ENCODE measurements at places on chromosomes 6 and 20.

DNA sequence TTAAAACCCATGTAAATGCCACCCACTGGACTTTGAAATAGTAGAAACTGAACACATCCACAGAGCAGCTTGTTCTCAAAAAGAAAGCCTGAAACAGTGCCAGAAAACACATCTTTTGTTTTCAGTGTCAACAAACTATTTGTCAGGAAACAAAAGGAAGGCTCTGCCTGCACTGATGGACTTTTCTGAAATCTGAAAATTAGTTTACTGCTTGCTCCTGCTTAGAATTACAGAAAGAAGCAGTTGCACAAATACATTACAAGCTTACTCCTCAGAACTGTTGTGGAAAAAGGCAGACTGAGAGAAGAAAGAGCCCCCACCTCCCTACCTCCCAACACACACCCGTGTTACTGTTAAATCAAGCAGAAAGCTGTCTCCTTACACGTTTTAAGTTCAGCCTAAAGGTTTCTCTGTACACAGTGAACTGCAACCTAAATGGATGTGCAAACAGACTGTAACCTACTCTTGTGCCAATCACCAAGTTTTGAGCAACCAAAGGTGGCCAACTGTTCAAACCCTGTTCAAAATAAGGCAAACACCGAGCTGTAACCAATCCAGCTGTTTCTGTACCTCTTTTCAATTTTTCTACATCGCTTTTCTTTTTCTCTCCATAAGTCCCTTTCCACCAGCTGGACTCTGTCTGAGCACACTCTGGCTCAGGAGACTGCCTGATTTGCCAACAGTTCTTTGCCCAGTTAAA is 43.7 kb downstream of the FRK start:
- DNase-seq = no peak

GRCh38 chr20:50271176-50271575 is 80.5 kb downstream of the CEBPB start:
- no peak for DNase-seq

DNA sequence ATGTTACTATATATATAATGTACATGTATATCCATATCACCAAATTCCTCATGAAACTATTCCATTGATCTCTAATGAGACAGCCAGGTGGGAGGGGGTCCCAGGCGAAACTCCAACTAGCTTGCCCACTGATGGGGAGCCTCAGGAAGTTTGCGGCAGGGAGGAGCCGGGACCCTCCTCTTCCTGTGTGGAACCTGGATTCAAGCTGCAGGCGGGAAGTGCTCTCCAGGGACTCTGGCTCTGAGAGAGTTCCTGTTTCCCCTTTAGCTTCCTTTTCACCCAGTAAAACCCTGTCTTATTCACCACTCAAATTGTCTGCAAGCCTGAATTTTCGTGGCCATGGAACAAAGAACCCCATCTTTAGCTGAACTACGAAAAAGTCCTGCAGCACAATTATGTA is 152.2 kb downstream of the OPN5 start:
- DNase-seq = no peak

- peak; percentile 34 for DNase-seq
Measured at GRCh38 chr20:60857708-60858107, 394.4 kb upstream of the CDH4 start.

DNA sequence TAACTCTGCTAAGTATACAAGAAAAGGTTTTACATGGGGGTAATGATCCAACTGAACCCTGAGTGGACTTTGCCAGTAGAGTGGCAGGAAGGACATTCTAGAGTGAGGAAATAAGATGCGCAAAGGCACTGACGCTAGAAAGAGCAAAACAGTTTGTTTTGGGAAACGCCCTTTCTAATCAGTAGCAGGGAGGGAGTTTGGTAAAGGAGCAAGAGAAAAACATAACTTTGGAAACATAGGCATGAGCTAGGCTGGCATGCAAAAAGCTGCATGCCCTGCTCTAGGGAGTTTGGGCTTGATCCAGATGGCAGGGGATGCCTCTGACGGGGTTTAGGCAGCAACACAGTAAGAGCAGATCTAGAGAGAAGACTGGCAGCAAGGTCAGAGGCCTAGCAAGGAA is 135.2 kb downstream of the DST start:
- DNase-seq = no peak

DNA sequence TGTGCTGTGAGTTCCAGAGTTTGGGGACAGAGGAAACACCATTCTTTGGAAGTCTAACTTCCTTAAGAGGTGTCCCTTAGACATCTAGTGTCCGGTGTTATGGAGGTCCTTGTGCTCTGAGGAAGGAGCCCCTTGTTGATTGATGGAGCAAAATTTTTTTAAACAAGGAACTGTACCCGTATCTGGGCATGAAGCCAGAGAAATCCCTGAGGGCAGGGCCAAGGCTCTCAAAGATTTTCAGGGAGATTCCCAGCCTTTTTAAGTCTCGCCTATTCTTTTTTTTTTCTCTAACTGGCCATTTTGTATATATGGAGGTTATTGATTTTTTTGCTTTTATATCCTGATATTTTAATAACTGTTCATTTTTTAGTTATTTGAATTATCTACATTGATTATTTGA is 45.9 kb downstream of the TRIM38 start:
- DNase-seq = no peak

GRCh38 chr6:36386495-36387439 is 702 bp downstream of the ETV7 start:
- DNase-seq = peak; percentile 50

- no peak for DNase-seq
Measured at GRCh38 chr20:19453862-19454261, 241.4 kb downstream of the SLC24A3 start.

DNA sequence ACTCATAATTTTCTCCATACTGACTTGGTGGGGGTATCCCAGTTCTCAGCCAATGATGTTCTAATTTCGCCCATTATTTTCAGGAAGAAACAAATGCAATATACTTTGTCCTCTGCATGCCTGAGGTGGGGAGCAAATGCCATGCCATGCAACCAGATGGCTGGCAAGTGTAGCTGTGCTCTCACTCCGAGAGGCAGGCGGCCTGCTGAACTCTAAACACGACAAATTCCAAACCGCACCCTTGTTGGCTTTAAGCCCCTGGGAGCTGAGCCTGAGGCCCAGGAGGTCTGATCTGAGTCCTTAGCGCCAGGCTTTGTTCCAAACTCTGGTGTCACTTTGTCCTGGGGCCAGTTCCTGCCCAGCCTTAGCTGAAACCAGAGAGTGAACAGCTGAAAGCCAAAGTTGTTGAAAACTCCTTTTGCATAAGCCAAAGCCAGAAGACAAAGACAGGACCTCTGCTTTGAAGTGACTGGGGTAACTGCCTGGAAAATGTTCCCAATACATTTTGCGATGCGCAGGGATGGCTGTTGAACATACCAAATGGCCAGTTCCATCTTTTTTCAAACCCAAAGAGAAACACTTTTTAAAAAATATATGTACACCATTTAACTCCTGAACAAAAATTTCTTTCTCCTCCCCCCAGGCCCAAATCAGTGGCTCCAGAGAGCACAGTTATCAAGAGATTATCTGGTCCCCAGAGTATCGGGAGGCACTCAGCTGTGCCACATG is 46.2 kb downstream of the TTI1 start:
- no peak for DNase-seq

DNA sequence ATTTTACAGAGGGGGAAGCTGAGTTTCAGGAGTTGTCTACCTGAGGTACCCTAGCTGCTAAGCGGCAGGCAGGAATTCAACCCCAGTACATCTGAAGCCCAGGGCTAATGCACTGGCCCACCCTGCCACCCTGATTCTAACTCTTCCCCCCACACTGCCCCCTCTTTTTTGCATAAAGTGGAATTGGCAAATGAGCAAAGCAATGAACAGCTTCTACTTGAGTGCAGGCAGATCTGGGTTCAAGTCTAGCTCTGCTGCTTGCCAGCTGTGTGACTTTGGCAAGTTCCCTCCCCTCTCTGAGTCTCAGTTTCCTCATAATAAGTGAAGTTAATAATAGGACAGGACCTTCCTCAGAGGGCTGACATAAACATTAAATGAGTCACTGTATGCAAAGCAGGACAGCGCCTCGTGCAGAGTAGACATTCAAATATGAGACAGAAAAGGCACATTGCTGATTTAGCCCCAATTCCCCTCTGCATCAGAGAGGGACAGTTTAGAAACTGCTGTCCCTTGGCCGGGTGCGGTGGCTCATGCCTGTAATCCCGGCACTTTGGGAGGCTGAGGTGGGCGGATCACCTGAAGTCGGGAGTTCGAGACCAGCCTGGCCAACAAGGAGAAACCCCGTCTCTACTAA is 4.7 kb downstream of the ADA start:
- DNase-seq = peak; percentile 59

DNA sequence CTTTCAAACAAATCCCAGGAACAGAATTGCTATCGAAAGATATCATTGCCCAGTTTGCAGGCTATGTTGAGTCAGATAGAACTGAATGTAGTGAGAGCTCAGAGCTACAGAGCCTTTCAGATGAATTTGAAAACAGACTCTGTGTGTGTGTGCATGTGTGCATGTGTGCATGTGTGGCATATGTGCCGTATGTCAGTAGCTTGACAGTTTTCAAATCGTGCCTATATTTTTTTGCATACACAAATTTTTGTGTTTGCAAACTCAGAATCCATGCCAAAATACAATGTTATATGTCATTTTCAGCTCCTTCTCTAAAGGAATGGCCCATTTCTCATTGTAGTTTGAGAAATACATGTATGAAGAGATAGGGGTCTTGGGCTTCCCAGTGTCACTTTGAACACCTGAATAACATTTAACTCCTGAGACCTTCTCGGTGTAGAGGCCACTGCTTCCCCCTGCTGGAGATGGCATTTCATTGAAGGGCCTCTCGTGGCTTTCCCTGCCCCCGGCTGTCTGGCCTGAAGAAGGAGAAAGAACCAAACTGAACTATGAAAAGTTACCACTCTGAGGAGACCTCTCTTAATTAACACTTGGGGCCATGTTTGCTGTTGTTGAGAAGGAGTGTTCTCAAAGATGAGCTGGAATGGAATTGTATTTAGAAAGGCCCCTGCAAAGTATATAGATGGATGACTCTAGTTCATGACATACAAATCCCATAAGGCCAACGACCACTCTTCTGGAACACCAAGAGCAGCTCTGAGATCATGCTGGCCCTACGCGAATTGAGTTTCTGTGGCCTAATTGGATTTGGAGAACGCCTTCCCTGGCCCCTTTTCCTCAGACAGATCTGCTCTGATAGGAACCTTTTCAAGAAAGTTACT is 58.7 kb downstream of the VAPB start:
- peak; percentile 51 for DNase-seq

GRCh38 chr20:19758501-19759331 is 658 bp downstream of the RIN2 start:
- DNase-seq = peak; percentile 32

GRCh38 chr6:135922174-135922573 is 70.7 kb downstream of the PDE7B start:
- peak; percentile 99 for DNase-seq

- DNase-seq = peak; percentile 33
Measured at GRCh38 chr6:81985191-81985590, 232.7 kb upstream of the TENT5A start.

- DNase-seq = peak; percentile 83
Measured at GRCh38 chr20:54197621-54198604, 10.0 kb upstream of the PFDN4 start.

DNA sequence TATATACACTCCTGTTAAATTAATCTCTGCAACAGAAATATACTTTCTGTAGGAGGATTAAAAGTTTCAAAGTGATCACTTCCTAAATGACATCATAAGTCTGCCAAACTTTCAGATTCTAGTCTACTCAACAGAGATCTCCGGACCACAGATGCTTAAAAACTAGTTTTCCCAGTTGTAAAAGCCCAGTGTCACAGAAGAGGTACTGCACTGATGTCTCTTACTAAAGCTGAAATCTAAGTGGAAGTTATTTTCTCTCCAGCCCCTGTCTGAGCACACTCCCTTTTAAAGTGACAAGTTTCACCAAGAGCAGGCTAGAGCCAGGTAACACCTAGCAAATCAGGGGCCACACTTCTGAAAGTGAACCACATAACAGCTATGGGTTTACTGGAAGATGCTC is 71.6 kb upstream of the DST start:
- no peak for DNase-seq

- no peak for DNase-seq
Measured at GRCh38 chr6:132140189-132140588, 189.0 kb upstream of the CCN2 start.

- no peak for DNase-seq
Measured at GRCh38 chr6:22003287-22003686, 293.5 kb downstream of the PRL start.

DNA sequence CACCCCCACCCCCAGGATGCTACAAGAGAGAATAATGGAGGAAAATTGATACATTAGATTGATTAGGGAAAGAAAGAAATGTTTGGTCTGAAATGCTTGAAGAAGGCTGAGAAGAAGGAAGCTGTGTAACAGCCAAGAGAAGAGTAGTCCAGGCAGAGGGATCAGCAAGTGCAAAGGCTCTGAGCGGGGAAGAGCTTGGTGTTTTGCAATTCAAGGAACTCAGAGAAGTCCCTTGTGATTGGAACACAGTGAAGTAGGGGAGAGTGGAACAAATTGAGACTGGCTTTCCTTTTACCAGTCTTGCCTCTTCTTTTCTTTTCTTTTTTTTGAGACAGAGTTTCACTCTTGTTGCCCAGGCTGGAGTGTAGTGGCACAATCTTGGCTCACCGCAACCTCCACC is 76.6 kb upstream of the CHD6 start:
- no peak for DNase-seq

- DNase-seq = no peak
Measured at GRCh38 chr6:24927985-24928745, 7.6 kb downstream of the RIPOR2 start.

GRCh38 chr6:166419286-166419685 is 36.5 kb upstream of the MPC1 start:
- DNase-seq = peak; percentile 64

- no peak for DNase-seq
Measured at GRCh38 chr20:20489648-20490341, 121.9 kb downstream of the INSM1 start.

GRCh38 chr6:10138917-10139316 is 276.0 kb downstream of the TFAP2A start:
- DNase-seq = peak; percentile 94

GRCh38 chr6:45369870-45370269 is 7.9 kb downstream of the SUPT3H start:
- DNase-seq = no peak

- peak; percentile 96 for DNase-seq
Measured at GRCh38 chr20:10758446-10758845, 84.6 kb upstream of the JAG1 start.

- no peak for DNase-seq
Measured at GRCh38 chr20:45153752-45154151, 20.9 kb upstream of the PI3 start.

GRCh38 chr6:90097356-90097755 is 199.3 kb downstream of the BACH2 start:
- peak; percentile 64 for DNase-seq

GRCh38 chr20:56575157-56575556 is 42.1 kb downstream of the FAM209B start:
- DNase-seq = no peak

GRCh38 chr6:4010689-4011090 is 68.2 kb downstream of the FAM217A start:
- peak; percentile 42 for DNase-seq

- DNase-seq = no peak
Measured at GRCh38 chr6:113587078-113587699, 270.0 kb upstream of the MARCKS start.
